ENCODE measurements at places on chromosomes 3 and 15.
A peak's percentile ranks its signal among the peaks of the same experiment; 100 is the strongest.

GRCh38 chr3:159899166-159899565 lies 89.5 kb upstream of the IL12A start:
- DNase-seq = no peak

DNA sequence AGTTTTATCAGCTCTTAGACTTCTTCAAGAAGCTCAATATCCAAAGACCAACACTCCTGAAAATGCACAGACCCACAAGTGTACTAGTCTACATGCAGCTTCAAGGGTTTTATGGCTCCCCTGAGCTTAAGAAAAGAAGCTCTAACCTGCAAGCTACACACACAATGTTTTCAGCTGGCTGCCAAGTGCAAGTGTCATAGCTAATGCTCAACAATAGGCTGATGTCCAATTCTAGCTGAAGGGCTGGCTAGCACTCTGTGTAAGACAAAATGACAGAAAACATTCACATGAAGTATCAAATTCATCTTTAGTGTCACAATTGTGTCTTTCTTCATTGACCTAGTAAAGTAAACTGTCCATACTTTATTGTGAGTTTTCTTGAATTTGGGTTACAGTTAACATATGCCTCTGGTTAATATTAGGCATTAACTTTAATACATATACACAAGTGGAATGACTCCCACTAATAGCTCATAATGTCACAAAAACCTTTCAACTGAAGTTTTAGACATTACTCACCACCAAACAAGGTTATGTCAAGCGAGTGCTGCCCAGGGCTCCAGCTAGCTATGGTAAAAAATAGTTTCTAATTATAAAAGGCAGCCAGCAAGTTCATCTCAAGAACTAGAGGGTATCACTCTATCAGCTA lies 15.1 kb downstream of the ABI3BP start:
- DNase-seq = peak; percentile 33

DNA sequence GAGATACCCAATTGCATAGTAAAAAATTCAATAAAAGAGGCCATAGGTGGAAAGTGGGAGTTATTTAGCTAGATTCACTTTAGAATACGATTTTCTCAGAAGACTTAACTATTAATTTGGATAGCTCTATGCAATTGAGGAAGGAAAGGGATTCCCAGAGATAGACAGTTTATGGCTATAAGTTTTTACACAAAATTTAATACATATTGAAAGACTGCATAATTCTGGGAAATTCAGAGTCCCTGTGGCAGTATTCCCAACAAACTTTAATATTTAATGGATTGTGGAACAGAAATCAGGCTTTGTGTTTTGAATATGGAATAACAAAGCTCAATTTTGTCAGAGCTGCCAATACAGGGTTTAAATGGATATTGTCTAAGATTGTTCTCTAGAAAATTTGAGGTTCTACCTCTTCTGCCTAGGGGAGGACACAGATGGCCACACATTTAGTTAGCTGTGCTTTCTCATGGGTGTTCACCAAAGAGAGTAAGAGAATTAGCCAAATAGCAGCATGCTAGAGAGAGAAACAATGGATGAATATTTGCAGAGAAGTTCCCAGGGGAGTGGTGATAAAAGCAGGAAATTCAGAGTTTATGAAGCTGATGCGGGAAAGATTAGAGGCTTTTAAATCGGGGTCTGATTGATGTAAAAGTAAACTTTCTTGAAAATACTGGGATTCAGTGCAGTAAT lies 8.5 kb downstream of the ISL2 start:
- DNase-seq = no peak

DNA sequence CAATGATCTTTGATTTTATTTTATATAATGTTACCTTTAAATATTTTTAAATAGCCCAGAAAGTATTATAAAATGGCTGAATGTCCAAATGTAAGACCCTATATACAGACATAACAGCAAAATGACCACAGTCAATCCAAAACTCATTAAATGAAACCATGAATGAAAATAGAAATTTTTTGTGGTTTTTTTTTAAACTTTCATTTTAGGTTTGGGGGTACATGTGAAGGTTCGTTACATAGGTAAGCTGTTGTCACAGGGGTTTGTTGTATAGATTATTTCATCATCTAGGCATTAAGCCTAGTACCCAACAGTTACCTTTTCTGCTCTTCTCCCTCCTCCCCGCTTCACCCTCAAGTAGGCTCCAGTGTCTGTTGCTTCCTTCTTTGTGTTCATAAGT lies 108.8 kb downstream of the FAIM start:
- no peak for DNase-seq

DNA sequence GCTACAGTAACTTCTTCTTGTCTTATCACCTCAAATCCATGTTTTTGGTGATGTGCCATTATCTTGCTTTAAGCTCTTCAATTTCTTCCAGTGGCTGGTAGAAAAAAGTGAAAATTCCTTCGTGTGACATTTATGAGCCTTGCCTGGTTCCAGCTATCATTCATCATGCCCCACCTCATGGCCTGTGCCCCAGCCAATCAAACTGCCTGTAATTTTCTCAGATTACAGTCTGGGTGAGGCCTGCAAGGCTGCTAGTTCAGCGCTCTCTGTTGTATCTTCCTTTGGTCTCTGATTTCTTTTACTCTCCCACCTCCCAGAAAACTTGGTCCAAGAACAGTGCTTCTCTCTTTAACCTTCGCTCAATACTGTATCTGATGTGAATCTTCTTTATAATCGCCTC lies 249.3 kb upstream of the ZNF717 start:
- DNase-seq = no peak

GRCh38 chr3:43620831-43621655 lies 768 bp downstream of the ANO10 start:
- DNase-seq = peak; percentile 27

DNA sequence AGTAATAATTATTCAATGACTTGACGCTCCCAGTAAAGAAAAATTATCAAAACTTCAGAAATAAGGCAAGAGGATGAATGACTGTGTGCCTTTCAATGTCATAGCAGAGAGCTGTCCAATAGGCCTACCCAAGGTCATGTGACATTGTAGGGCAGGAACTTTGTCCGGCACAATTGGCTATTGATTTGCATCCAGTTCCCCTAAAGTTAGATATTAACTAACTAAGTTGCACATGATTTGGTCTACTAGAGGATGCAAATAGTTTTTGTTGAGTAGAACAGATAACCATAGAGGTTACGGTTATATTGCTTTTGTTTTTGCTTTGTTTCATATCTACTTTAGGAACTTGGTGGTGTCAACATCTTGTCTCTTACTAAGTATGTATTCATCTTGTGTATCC lies 127.9 kb upstream of the PFN2 start:
- DNase-seq = no peak

DNA sequence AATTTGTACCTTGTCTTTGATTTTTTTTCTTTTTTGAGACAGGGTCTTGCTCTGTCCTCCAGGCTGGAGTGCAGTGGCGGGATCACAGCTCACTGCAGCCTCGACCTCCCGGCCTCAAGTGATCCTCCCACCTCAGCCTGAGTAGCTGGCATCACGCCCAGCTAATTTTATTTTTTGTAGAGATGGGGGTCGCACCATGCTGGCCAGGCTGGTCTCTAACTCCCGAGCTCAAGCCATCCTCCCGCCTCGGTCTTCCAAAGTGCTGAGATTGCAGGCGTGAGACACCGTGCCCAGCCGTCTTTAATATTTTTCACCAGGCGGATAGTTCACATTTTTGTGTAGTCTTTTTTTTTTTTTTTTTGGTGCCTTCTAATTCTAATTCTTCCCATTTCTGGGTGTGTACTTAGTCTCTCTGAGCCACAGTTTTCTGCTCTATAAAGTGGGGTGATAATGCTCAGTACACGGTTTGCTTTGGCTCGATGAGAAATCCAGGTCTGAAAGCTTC lies 528 bp upstream of the TATDN2 start:
- no peak for DNase-seq

- no peak for DNase-seq
Observed at GRCh38 chr15:66675446-66675845, 26.6 kb upstream of the SMAD6 start.

GRCh38 chr3:151990696-151991376 lies 117.4 kb downstream of the SUCNR1 start:
- no peak for DNase-seq

DNA sequence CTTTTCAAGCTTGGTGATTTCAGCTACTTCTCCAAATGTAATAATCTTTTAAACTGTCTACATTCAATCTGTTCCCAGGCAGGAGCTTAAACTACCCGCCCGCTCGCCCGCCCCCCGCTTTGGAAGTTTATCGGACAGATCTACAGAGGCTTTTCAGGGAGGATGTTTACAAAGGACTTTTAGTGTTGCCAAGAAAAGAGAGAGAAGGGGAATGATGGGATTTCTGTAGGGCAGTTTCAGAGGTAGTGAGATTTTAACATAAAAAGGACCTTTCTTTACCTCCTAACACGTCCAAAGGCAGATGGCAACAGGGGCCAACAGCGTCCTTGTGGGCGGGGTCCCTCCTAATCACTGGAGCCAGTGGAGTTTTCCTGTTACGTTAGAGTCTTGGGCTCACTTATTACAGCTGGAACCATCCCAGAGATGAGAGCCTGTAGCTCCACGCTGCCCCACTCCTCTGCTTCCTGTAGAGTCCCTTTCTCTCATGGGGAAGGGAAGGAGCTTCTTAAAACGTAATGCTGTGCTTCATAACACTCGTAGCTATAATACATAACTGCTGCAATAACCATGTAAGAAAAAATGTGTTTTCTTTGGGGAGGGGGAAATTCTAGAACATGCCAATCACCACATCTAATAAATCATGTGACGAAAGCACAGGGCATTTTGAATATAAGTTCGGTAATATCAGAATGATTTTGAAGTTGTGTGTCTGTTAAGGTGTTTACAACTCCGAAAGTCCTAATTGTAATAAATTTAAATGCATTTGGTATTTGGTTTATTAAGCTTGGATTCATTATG lies 30.9 kb downstream of the HES1 start:
- DNase-seq = no peak

GRCh38 chr3:50147861-50148260 lies 7.3 kb upstream of the SEMA3F start:
- no peak for DNase-seq

GRCh38 chr3:43253294-43253693 lies 33.0 kb upstream of the SNRK start:
- no peak for DNase-seq

DNA sequence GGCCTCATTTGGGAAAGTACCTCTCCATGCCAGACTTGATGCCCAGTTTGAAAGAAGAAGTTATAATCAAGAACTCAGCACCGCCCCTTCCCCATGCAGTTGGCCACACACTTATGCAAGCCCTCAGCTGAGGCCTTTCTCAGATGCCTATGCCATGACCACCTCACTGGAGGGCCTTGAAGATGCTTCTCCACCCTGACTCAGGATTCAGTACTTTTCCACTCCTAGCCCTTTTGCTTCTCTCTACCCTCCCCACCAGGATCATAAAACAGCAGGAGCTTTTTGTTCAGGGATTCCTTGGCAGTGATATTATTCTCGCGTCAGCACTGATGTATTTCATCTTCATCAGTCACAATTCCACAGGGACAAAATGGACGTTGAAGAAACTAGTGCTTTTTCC lies 313.5 kb downstream of the PYDC2 start:
- DNase-seq = peak; percentile 96

DNA sequence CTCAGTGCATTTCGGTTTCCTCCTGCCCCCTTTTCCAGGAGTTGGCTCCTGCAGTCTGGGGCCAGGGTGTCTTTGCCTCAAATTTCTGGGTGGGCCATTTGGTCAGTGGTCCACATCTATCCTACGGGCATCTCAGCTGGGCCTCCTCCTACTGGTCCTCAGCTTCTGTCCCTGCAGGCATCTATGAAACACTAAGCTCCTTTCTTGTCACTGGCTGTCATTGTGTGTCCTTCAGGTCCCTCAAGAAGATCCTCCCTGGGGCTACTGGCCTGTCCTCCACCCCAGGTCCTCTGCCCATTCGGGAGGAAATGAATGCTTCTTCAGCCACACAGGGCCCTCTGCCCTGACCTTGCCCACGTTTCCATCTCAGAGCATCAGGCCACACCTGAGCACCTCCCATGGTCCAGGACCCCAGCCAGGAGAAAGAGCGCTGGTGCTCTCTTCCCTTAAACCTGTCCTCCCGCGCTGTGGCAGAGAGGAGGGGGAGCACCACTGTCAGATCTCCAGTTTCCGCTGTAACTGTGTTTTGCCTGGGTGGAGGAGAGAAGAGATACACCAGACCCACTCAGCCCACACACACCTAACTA lies 1.8 kb downstream of the PRR23E start:
- no peak for DNase-seq

DNA sequence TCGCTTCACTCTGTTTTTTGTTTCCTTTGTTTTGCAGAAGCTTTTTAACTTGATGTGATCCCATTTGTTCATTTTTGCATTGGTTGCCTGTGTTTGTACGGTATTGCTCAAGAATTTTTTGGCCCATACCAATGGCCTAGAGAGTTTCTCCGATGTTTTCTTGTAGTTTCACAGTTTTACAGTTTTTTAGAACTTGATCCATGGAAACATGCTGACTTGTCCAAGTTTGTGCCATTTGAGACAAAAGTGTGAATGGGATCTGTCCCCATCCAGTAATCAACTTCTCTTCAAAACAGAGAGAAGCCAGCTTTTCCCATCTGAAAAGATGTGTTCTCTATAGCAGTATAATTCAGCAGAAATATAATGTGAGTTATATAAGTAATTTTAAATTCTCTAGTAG lies 266.5 kb upstream of the LRTM1 start:
- no peak for DNase-seq

DNA sequence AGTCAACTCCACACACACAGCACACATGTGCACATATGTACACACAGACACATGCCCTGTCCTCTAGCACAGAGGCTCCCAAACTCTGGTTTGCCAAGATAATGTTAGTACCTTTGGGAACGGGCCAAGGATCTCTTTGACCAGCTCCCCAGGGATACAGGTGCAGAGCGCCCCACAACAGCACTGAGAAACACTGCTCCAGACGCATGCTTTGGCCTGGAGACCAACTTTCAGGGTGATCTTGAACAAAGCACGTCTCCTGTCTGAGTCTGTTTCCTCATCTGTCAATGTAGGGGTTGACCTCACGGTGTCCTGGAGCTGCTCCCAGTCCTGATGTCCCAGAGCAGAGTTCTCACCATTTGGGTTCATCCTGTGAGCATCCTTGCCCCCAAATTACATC lies 15.9 kb upstream of the SKOR1 start:
- no peak for DNase-seq

- DNase-seq = no peak
Observed at GRCh38 chr3:185813205-185813604, 11.6 kb downstream of the IGF2BP2 start.

DNA sequence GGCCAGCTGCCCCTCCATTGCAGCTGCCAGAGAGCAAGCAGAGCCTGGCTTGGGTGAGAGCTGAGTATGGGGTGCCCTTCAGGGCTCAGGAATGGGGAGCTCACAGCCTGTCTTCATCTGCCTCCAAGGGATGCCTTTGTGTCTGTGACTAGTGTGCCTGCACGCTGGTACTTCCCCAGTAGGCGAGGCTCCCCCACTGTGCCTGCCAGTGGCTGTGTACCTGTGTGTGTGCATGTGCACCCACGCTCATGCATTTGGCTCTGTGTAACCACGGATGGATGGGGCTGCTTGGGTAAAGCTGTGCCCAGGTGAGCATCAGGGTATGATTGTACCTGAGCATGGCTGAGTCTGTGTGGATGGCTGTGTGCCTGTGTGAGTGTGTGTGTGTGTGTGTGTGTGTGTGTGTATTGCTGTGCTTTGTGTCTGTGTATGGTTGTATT lies 2.3 kb upstream of the GRM2 start:
- no peak for DNase-seq

- peak; percentile 55 for DNase-seq
Observed at GRCh38 chr3:144361002-144361401, 389.4 kb downstream of the DIPK2A start.

GRCh38 chr15:40470423-40471104 lies at the start of gene CHST14:
CHST14 (plus strand) TSS chr15:40470984; CDS start chr15:40471214, 230 bp downstream.
- DNase-seq = peak; percentile 57
